Panc1 (cell line): ENCODE measurements at places on chromosomes 2 and 18.

DNA sequence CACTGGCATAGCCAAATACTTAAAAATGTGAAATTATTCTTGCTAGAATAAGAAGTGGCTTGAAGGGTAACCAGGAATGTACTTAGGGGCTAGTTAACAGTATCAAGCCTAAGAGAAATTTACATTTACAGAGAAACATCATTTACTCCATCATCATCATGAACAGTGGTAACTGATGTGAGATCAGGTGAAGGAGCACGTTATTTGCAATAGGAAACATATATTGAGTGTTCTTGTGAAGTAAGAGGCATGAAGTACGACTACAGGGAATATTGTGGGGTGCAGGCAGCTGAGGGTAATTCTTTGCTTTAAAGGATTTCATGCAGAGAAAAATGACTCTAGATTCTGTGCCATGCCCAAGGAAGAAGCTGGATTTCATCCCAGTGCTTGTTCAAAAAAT lies 220.8 kb downstream of the GALNT13 start:
- H3K27me3 ChIP-seq, result no peaks in the 10 kb centered on the region
- DNase-seq, result no peak
- no peak overlapping the region for H3K4me3 ChIP-seq

GRCh38 chr2:201704536-201704935 lies 6.1 kb upstream of the MPP4 start:
- no peak overlapping the region for H3K27ac ChIP-seq
- no peaks in the 10 kb centered on the region for H3K27me3 ChIP-seq
- H3K4me3 ChIP-seq, result no peak overlapping the region
- H3K4me1 ChIP-seq, result no peaks in the 10 kb centered on the region
- no peak for DNase-seq

DNA sequence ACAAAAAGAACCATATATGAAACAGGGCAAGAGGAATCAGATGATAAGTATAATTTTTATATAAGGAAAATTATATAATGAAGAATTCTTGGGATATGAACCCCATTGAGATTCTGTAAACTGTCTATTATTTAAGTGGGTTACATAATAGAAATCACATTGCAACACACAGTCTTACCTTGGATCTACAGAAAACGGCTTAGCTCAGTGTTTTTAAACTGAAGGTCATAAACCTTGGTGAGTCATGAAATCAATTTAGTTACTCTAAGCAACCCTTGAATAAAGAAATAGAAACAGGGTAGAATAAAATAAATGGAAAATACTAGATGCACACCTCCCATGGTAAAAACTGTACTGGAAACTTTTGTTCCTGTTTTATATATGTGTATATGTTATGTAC lies 50.7 kb downstream of the METTL8 start:
- H3K4me3 ChIP-seq, result no peak overlapping the region
- H3K36me3 ChIP-seq, result no peaks in the 10 kb centered on the region
- no peaks in the 10 kb centered on the region for H3K27me3 ChIP-seq

DNA sequence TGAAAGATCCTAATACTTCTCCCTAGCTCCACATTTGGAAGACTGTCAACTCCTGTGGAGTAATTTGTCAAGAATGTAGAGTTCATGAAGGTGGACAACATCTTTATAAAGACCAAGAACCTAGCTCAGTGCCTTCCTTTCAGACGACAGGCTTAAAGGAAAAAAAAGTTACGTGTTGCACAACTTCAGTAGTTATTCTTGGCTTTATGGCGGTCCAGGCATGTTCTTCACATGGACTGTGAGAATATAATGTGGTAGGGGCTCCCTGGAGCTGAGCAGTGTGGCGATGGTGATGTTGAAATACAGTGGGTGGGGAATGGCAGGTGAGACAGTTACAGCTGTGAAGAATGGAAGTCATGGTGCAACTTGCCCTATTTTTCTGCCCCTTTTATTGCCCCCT lies 3.9 kb downstream of the TAF1B start:
- no peaks in the 10 kb centered on the region for H3K27me3 ChIP-seq
- peaks cover 11% of the 10 kb centered on the region for H3K4me1 ChIP-seq
- peaks cover 36% of the 10 kb centered on the region for H3K36me3 ChIP-seq
- no peak overlapping the region for H3K4me3 ChIP-seq
- no peak for DNase-seq

GRCh38 chr18:12296457-12296856 lies 11.6 kb upstream of the TUBB6 start:
- DNase-seq, result no peak
- no peaks in the 10 kb centered on the region for H3K36me3 ChIP-seq
- no peaks in the 10 kb centered on the region for H3K4me1 ChIP-seq

- no peak overlapping the region for H3K4me3 ChIP-seq
- H3K27ac ChIP-seq, result no peak overlapping the region
- DNase-seq, result no peak
- H3K27me3 ChIP-seq, result peaks cover 10% of the 10 kb centered on the region
- no peaks in the 10 kb centered on the region for H3K4me1 ChIP-seq
These were observed 48.1 kb downstream of the ACOXL start for GRCh38 chr2:110780461-110780860.

DNA sequence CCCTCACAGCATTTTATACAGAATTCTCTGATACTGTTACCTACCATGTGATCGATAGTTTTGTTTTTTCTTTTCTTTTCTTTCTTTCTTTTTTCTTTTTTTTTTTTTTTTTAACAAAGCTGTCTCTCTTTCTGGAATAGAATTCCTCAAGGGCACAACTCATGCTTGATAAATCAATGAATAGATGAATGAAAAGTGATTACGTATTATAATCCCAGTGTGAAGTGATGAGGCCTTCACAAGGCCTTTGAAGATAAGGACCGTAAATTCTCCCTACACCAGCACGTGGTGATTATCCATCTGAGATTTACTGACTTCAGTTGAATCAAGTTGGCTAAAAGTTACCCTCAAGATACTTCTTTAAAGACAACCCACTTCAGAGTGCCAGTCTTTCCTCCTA lies 46.6 kb upstream of the RMDN2 start:
- peaks cover 4% of the 10 kb centered on the region; the same call in 1 of the 2 replicates for H3K27me3 ChIP-seq
- no peaks in the 10 kb centered on the region for H3K4me1 ChIP-seq
- H3K4me3 ChIP-seq, result no peak overlapping the region
- H3K36me3 ChIP-seq, result no peaks in the 10 kb centered on the region
- no peak overlapping the region for H3K27ac ChIP-seq

DNA sequence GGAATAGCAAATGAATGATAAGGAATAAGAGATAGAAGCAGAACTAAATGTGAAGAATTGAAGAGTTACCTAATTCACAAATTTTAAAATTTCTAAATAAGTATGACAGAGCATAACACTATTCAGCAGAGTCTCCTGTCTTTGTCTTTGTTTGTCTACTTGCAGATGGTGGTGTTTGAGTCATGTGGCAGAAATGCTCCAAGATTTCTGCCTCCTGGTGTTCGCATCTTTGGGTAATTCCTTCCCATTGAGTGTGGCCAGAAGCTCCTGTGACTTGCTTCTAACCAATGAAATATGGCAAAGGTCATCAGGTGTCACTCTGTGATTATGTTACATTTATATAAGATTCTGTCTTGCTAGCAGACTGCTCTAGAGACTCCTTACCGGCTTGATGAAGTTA lies 45.6 kb upstream of the GALNT3 start:
- H3K36me3 ChIP-seq, result no peaks in the 10 kb centered on the region
- no peaks in the 10 kb centered on the region for H3K4me1 ChIP-seq
- no peaks in the 10 kb centered on the region for H3K27me3 ChIP-seq
- DNase-seq, result no peak

DNA sequence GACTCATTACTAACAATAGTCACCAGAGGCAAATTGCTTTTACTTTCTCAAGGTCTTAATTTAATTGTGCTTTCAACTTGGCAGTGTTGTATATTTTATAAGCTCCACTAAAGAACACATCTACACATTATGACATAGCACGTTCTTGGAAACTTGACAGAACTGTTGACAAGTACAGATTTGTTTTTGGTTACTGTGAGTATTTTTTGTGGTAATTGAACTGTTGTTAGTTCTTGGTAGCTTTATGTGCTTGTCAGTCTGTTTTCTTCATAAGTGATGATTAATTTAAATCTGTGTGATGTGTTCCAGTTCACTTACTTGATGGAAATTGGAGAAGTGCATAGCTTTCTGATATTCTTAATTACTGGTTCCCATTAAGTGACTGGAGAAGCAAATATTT lies 63.9 kb downstream of the COMMD1 start:
- no peak overlapping the region for H3K27ac ChIP-seq
- no peaks in the 10 kb centered on the region for H3K4me1 ChIP-seq
- no peaks in the 10 kb centered on the region for H3K36me3 ChIP-seq
- DNase-seq, result no peak

DNA sequence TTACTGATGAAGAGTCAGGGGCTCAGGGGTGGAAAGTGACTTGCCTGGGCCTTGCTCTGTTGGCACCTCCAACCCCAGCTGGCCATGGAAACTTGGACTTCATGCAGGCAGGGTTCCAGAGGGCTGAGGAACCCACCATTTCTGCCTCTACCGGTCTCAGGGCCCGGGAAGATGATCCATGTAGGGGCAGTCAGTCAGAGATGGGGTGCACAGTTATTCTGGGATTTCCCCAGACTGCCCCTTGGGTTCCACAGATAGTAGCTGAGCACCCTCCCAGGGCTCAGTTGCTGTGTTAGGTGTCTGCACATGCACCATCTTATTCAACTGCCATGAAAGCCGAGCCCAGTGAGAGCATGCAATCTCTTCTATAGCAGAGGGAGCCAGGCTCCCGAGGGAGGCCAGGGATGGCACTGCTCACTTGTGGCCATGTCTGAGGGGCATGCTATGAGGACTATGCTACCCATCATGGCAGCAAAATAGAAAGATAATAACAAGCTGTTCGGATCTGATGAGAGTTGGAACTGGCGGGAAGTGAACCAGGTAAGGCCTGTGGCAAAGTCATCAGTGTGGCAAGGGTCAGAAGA lies 37.3 kb downstream of the RHOB start:
- no peaks in the 10 kb centered on the region for H3K27me3 ChIP-seq
- no peaks in the 10 kb centered on the region; the same call in 1 of the 2 replicates for H3K4me1 ChIP-seq
- no peaks in the 10 kb centered on the region for H3K36me3 ChIP-seq
- no peak for DNase-seq
- H3K4me3 ChIP-seq, result no peak overlapping the region

DNA sequence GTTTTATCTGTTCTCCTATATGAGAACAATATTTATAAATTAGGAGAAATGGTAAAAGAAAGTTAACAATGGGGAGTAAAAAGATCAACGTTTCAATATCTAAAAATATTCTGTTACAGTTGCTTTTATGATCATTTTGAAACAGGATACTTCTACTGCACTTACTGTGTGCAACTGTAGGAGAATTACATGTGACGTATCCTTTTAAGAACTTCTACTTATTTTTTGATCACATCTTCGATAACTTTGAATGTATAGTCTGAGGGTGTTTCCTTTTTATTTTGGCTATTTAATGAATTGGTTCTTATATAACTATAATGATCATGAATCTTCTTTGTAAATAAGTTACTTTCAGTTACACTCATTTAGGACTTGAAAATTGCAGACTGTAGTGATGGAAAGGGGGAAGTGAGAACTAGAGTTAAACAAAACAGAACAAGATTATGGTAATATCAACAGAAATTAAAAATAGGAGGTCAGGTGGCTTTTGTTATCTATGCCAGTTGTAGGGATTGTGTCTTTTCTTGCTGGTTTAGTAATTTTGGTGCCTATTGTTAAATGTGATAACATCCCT lies 109.9 kb downstream of the MSTN start:
- no peak overlapping the region for H3K27ac ChIP-seq
- H3K27me3 ChIP-seq, result no peaks in the 10 kb centered on the region
- no peak for DNase-seq

DNA sequence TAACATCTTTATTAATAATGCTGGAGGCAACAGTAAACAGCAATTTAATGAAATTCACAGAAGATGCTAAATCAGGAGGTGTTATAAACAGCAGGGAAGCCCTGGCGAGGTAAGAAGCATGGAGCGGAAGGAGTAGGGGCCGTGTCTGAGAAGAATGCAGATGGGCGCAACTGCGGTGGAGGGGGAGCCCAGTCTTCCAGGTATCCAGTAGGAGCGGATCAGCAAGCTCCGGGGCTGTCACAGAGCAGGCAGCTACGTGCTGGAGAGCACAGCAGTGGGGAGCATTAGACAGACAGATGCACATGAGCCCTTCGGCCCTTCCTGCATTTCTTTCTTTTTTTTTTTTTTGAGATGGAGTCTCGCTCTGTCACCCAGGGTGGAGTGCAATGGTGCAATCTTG lies 82.3 kb downstream of the SH3RF3 start:
- no peak overlapping the region for H3K27ac ChIP-seq
- no peak overlapping the region for H3K4me3 ChIP-seq
- peaks cover 32% of the 10 kb centered on the region for H3K4me1 ChIP-seq
- no peaks in the 10 kb centered on the region; the same call in 1 of the 2 replicates for H3K27me3 ChIP-seq
- no peak for DNase-seq

GRCh38 chr2:31347750-31348149 lies 66.8 kb downstream of the XDH start:
- no peaks in the 10 kb centered on the region for H3K4me1 ChIP-seq
- no peak overlapping the region for H3K27ac ChIP-seq
- H3K4me3 ChIP-seq, result no peak overlapping the region
- no peaks in the 10 kb centered on the region for H3K27me3 ChIP-seq
- H3K36me3 ChIP-seq, result no peaks in the 10 kb centered on the region
- DNase-seq, result no peak

DNA sequence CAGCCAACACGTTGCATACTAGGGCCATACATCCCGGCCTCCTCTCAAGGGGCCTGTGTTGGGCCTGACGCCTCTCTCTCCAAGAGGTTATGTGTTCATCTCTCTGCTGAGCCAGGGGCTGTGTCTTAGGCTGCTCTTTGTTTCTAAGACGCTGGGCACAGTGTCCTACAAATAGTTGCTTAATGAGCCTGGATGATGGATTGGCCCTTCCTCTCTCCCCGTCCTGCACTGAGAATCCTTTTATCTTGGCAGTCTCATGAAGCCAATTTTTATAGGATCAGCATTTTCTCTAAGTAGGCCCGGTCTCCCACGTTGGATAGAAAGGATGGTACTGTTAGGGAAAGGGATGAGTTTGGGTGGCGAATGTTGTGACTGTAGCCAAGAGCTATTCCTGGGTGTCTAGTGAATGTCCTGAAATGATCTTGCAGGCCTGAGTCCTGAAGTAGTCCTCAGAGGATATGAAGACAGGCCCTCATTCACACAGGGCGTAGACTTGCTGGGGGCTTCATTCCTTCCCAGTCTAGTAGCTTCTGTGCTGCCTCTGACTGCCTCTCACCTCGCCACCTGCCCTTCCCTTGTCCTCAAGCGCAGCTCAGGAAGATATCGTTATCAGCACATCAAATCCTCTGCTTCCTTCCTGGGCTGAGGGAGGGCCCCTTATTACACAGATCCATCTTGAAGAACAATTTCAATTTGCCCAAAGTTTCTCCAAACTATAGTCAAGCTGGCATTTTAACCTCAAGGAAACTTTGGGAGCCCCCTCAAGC lies 8.8 kb downstream of the LBH start:
- no peak overlapping the region for H3K27ac ChIP-seq
- DNase-seq, result no peak
- no peaks in the 10 kb centered on the region for H3K4me1 ChIP-seq
- no peaks in the 10 kb centered on the region for H3K36me3 ChIP-seq
- peaks cover 2% of the 10 kb centered on the region for H3K27me3 ChIP-seq

DNA sequence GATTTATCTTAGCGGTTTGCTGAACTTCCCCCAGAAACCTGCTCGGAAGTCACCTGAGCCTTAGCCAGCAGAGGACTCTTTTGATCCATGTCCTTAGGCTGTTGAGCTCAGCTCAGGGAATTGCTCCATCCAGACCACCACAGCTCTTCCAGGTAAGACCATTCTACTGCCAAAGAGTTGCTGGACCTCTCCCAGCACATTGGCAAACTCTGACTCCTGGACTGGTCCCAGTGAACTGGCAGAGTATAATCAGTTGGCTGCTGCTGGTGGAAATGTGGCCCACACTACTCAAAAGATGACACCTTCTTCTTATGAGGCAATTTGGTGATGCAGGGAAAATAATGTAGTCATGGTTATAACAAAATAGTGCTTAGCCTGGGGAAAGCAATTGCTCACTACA lies 308.8 kb upstream of the FIGN start:
- no peak overlapping the region for H3K27ac ChIP-seq
- H3K27me3 ChIP-seq, result no peaks in the 10 kb centered on the region
- no peak overlapping the region for H3K4me3 ChIP-seq
- H3K36me3 ChIP-seq, result no peaks in the 10 kb centered on the region
- no peak for DNase-seq
